Ovary (tissue), 10 donors: ENCODE measurements at places on chromosomes 11 and 22. TPM values are rescaled to one million over a fixed set of nuclear protein-coding genes. Genes with fewer than 3 reads are reported as not detected.
A peak's percentile ranks its signal among the peaks of the same experiment; 100 is the strongest.

OR5F1 gene
- total RNA-seq, result not detected

RFPL1 gene
- total RNA-seq, result not detected

DNA sequence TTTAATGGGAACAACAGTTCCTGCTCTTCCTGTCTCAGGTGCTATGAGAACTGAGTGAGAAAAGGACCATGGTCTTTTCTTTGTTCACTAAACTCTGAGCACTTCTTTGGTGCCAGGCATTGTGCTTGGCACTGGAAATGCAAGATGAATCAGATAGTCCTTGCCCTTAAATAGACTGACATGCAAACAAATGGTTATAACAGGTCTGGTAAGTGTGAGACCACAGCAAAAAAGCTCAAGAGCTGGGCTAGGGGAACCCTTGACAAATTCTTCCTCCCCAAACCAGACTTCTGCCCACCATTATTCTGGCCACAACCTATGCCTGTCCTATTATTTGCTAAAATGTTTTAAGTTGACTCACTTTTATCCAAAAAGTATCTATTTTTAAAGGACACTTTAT, 5.1 kb downstream of the SLC43A3 start:
- no peak overlapping the region for H3K4me3 ChIP-seq
- no peaks in the 10 kb centered on the region for H3K27me3 ChIP-seq
- H3K36me3 ChIP-seq, result no peaks in the 10 kb centered on the region
- H3K4me1 ChIP-seq, result peaks cover 17% of the 10 kb centered on the region
- DNase-seq, result no peak

DNA sequence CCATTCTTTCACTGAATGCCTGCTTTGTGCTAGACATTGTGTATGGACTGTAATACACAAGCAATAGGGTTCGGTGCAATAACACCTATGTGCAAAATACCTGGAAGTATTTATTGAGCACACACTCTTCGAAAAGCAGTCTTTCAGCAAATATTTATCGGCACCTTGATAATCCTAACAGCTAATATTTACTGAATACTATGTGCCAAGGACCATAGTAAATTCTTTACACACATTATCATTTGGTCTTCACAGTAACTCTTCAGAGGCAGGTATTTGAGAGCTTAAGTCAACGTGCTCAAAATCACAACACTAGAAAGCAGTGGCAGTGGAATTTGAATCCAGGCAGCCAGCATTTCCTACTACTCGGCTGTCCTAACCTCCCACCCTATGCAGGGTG, 2.2 kb downstream of the B3GNT6 start:
- H3K4me3 ChIP-seq, result no peak overlapping the region
- no peak overlapping the region for H3K27ac ChIP-seq
- no peaks in the 10 kb centered on the region for H3K36me3 ChIP-seq
- H3K27me3 ChIP-seq, result no peaks in the 10 kb centered on the region
- peaks cover 3% of the 10 kb centered on the region for H3K4me1 ChIP-seq

DNA sequence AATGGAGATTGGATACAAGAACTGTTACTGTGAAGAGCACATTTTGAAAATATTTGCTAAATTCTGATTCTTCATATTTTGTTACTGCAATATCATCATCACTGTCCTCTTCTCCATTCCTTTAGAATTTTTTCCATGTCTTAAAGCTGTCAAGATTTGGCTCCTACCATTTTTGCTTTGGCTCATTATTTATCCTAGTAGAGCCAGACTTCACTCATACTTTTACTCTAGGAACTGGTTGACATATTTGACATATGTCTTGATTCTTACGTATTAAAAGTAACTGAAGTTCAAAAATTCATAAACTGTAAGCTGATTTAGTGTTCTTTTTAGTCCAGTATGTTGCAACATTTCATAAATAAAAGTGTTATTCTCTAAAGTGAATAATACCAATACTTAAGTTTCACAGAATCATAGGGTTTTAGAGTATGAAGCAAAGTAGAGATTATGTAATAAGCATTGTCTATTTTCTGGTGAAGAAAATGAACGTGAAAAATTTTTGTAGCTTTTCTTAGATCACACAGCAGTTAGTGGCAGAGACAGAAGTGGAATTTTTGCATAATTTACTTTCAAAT, 225.6 kb downstream of the TMEM135 start:
- H3K27me3 ChIP-seq, result no peaks in the 10 kb centered on the region
- no peak for DNase-seq
- no peak overlapping the region for H3K4me3 ChIP-seq
- no peak overlapping the region for H3K27ac ChIP-seq

- H3K27ac ChIP-seq, result no peak overlapping the region
- no peak for DNase-seq
- no peaks in the 10 kb centered on the region for H3K4me1 ChIP-seq
These were observed 45.5 kb upstream of the GLYATL1B start for GRCh38 chr11:59040607-59041006.

GRCh38 chr11:122097419-122098001, 18.5 kb downstream of the BLID start:
- DNase-seq, result no peak
- H3K4me3 ChIP-seq, result peak overlapping the region; percentile 58
- peak overlapping the region; percentile 93 for H3K27ac ChIP-seq
- peaks cover 3% of the 10 kb centered on the region for H3K4me1 ChIP-seq
- no peaks in the 10 kb centered on the region for H3K36me3 ChIP-seq

DNA sequence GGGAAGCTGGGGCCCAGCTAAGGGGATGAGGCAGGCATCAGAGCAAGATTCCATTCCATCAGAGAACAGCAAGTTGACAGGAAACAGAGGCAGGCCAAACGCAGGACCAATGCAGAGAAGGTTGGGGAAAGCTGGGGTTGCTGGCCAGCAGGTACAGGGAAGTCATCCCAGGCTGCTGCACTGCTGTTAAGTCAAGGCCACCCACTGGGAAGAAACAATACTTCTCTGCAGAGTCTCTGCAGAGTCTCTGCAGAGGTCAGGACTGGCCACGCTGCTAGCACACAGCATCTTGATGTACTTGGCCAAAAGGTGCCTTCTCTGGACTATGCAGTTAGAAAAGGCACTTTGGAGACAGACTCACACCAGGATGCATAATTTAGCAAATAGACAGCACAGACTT, 68.5 kb upstream of the CSNK2A3 start:
- no peak overlapping the region for H3K4me3 ChIP-seq
- no peak for DNase-seq
- H3K4me1 ChIP-seq, result peaks cover 10% of the 10 kb centered on the region
- no peaks in the 10 kb centered on the region for H3K27me3 ChIP-seq

MCAM gene
- total RNA-seq, result 45.7 TPM
